ENCODE measurements at places on chromosomes 12 and 14.

GRCh38 chr12:47417121-47417520 is 288.7 kb downstream of the RPAP3 start:
- no peak for DNase-seq

GRCh38 chr12:27534765-27535161 is 10.8 kb downstream of the PPFIBP1 start:
- no peak for DNase-seq

DNA sequence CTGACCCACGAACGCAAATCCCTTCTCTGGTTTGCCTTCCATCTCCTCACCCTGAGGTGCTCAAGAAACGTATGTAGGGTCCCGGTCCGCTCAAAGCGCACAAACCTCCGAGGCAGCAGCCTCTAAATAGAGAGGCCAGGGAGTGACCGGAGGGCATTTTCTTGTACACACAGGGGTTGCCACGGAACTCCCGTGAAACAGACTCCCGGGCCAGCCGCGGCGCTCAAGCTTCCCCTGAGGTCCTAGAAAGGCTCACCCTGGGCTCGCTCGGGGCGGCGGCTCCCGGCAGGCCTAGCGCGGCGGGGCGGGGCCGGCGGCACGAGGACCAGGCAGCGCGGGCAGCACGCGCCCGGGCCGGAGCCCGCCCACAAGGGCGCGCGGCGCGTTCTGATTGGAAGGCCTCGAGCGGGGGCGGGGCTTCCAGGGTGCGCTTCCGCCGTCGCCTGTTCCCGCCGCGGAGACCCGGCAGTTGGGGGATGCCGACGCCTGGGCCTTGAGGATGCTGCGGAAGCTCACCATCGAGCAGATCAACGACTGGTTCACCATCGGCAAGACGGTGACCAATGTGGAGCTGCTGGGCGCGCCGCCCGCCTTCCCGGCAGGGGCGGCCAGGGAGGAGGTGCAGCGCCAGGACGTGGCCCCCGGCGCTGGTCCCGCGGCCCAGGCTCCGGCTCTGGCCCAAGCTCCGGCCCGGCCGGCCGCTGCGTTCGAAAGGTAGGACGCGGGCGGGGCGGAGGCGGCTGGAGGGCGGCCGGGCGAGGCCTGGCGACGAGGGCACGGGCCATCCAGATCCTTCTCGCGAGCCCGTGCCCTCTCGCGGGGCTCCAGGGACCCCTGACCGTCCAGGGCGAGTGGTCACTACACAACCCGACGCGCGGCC is at the start of gene TDRD9:
TDRD9 (plus strand) TSS at position 446 of the 880 bp plus-strand sequence; CDS start at position 500, 54 bp downstream.
- peak; percentile 79 for DNase-seq

DNA sequence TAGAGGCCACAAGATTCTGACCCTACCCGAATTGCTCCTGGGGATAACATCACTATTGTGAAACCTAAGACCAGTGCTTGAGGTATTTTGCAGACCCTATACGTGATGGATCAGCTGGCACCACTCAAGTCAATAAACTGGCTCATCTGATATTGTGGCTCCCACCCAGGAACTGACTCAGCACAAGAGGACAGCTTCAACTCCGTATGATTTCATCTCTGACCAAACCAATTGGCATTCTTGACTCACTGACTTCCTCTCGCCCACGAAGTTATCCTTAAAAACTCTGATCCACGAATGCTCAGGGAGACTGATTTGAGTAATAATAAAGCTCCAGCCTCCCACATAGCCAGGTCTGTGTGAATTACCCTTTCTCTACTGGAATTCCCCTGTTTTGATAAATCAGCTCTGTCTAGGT is 1036.1 kb upstream of the TMEM132C start:
- no peak for DNase-seq

GRCh38 chr12:66623455-66623854 is 55.4 kb downstream of the GRIP1 start:
- no peak for DNase-seq

- no peak for DNase-seq
These were observed 14.4 kb downstream of the SPTLC2 start for GRCh38 chr14:77601846-77602619.

DNA sequence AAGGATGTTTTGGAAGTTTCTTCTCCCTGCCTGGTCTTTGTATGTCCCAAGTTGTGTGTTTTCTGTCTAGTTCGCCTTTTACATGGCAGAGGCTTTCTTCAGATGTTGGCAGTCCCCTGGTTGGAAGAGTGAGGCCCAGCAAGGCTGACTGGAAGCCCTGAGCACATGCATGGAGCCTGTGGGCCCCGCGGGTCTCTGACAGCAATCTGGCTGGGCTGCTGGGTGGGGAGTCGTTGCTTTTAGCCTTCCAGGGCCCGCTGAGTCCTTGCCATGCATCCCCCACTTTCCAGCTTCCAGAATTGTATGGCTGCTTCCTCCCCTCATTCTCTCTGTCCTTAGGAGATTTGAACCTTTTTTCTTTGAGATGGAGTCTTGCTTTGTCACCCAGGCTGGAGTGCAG is 25.3 kb downstream of the ANKRD9 start:
- no peak for DNase-seq
